ENCODE measurements at places on chromosomes 11 and 22. TPM values are rescaled to one million over a fixed set of nuclear protein-coding genes. Genes with fewer than 3 reads are reported as not detected.

The HEPHL1 gene
- not detected for total RNA-seq

The HORMAD2 gene
- not detected for total RNA-seq

The FZD4 gene
- total RNA-seq: 14.4 TPM

- no peak overlapping the region for H3K4me3 ChIP-seq
- H3K36me3 ChIP-seq: no peaks in the 10 kb centered on the region
Observed at GRCh38 chr22:32376681-32377080, 19.0 kb downstream of the RFPL3 start.

All from transverse colon (tissue), 4 donors.